ENCODE measurements at places on chromosomes 16 and 17.

DNA sequence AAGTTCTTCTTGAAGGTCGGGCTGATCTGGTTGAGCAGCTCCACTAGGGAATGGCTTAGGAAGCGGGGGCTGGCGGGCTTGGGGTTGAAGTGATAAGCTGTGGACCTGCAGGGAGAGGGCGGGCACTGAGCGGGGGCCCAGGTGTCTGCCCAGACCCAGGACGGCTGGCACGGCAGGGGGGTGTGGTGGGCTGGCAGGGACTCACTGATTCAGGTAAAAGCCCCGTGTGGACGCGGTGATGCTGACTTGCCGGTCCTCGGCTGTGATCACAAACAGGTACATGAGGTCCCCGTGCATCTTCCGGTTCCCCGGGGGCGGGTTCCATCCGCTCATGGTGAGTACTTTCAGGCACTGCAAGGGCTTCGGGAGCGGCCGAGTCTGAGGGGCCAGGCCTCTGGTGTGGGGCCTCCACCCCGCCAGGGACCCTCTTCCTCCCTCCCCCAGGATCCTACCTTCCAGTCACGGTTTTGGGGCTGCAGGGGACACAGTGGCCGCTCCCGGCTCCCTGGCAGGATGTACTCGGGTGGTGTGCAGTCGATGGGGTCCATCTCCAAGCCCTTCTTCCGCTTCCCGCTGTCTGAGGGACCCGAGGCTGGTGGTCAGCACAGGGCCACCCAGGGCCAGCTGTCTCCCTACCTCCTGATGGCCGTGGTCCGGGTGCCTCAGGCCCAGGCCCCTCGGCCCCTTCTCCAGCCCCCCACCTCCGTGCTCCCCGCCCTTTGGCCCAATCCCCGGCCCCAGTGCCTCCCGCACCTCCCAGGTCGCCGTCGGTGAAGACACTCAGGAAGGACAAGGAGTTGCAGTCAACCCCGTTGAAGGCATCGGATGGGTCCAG lies 10.2 kb downstream of the CLUH start:
- no peak for DNase-seq

GRCh38 chr17:80658821-80659220 lies 114.2 kb downstream of the RPTOR start:
- DNase-seq = no peak

DNA sequence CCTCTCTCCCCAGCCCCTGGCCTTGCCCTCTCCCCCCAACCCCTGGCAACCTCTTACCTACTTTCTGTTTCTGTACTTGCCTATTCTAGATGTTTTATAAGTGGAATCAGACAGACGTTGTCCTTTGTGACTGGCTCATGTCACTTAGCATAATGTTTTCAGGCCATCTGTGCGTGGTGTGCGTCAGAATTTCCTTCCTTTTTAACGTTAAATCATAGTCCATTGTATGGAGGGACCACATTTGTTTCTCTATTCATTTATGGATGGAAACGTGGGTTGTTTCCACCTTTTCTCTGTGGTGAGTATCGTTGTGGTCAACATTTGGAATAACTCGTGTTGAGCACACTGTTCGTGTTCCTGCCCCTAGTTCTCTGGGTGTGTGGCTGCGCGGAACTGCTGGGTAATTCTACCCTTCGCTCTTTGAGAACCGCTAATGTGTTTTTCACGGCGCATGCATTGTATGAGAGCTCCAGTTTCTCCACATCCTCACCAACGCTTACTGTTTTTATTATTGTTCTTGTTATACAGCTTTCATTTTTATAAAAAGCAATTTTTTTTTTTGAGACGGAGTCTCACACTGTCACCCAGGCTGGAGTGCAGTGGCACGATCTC lies 26.3 kb downstream of the ACTG1 start:
- DNase-seq = no peak

DNA sequence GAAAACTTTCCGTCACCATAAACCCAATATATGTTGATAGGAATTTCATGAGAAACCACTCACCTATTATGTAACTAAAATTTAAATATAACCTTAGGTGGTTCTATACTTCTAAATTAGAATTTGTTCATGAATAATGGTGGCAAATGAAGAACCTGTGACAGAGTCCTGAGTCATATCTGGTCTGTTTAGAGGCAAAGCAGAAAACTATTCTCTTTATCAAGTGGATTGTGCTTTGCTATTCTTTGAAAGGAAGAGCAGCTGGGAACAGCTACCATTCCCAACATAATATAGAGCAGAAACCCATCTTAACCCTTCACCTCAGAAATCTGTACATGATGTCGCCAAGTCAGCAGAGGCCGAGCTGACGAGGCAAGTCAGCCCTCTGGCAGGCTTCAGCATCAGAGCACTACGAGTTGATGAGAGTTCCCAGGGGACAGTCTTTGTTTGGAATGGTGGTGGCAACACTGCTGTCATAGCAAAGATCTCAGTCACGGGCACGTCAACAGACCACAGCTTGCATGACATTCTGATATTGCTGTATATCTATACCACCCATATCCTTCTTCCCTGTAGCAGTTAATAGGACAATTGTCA lies 631.9 kb upstream of the CA10 start:
- DNase-seq = no peak

GRCh38 chr16:19595043-19595767 lies 39.7 kb downstream of the VPS35L start:
- no peak for DNase-seq

- DNase-seq = no peak
Measured at GRCh38 chr16:9123871-9124270, 32.4 kb downstream of the HAPSTR1 start.

GRCh38 chr16:4105848-4106247 lies 10.4 kb downstream of the ADCY9 start:
- DNase-seq = no peak

GRCh38 chr16:21952793-21953540 lies at the start of gene UQCRC2:
Gene UQCRC2 (plus strand): TSS chr16:21953361. CDS start chr16:21953424, 63 bp downstream.
- peak; percentile 99 for DNase-seq

GRCh38 chr17:64073771-64074703 lies 53.6 kb upstream of the ICAM2 start:
- peak; percentile 30 for DNase-seq

- no peak for DNase-seq
Measured at GRCh38 chr17:75319904-75320691, 30.9 kb upstream of the SLC25A19 start.

DNA sequence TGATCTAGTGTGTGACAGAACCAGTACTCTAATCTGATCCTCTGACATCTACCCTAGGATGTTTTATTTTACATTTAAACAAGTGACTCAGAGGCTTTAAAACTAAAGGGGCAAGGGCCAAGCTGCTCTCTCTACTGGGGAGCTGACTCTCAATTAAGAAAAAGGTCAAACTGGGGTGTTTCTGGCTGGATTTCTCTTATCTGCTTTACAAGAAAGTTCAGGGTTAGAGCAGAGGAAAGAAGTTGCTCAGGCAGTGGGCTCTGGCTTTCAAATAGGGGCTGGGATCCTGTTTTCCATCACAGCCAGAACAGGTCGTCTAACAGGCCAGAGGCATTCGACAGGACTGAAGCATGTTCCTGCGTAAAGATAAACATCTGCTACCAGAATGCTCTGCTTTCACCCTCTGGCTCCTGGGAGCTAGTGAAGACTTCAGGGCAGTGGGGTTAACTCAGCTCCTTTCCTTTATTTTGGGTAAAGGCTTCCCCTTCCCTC lies 8.5 kb downstream of the MMP28 start:
- no peak for DNase-seq

All from NCI-H1092 treated with DMSO at 0.1 percent for 48 hours (cell line).